NCI-H1092 treated with DMSO at 0.1 percent for 48 hours (cell line): ENCODE measurements at places on chromosomes 12 and 14.

- no peak for DNase-seq
Measured at GRCh38 chr14:32692441-32692840, 246.2 kb upstream of the NPAS3 start.

DNA sequence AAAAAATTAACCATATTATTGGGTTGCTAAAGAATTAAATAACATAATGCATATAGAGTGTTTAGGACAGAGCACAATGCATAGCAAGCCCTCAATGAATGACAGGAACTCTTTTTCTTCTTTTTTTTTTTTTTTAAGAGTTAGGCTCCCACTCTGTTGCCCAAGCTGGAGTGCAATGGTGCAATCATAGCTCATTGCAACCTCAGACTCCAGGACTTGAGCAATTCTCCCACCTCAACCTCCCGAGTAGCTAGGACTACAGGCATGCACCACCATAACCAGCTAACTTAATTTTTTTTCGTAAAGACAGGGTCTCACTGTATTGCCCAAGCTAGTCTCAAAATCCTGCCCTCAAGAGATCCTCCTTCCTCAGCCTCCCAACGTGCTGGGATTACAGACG, 20.5 kb upstream of the MTERF2 start:
- DNase-seq, result no peak

DNA sequence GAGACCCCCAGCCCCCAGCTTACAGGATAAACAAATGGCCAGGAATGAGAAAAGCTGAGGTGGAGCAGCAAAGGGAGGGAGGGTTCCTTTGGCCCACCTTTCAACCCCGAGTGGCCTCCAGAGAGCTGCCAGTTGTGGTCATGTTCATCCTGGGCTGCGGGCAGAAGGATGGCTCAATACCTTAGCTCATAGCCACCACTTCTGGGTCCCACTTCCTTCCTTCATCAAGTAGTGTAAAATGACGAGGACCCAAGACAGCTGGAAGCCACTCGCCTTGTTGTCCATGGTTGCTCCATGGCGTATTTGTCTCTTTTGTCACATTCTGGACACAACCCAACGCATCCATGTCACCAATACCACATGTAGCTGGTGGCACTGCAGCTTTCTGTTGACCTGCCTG, 24.2 kb downstream of the CRACR2A start:
- no peak for DNase-seq

DNA sequence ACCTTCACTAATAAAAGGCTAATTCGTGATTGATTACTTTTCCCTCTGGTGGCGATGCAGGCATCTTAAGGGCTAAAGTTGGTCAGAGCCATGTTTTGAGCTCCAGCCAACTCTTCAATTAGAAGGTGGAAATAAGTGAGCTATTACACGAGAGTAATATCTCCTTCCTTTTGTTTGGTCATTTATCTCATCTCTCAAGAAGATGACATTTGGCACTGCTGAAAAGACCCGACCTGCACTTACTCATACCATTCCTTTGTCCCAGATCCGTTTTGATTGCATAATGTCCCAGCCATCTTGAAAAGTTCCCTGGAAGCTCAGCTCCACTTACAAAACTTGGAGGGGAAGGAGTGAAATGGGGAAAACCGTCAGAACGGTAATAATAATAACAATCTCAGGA, 316.2 kb downstream of the VRK1 start:
- DNase-seq, result peak; percentile 7

- DNase-seq, result no peak
Measured at GRCh38 chr12:82149045-82149444, 209.1 kb downstream of the CCDC59 start.

- DNase-seq, result no peak
Measured at GRCh38 chr12:112214064-112214463, 88.7 kb downstream of the TRAFD1 start.

DNA sequence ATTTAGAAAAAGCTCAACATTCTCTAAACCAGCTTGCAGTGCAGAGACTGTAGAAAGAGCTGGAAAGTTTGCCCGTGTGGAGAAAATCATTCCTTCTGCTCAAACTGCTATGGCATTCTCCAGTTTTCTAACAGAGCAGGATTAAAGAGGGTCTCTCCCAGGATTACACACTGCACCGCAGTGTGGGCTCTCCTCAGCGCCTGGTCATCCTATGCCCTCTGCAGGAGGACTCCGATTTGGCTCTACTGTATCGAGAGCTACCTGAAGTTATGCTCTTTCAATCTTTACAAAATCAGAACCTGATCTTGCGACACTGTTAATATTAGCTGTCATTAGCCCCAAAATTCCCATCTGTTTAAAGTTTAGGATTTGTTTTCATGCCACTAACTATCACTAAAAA, 33.0 kb downstream of the BHLHE41 start:
- no peak for DNase-seq

- no peak for DNase-seq
Measured at GRCh38 chr14:23636317-23637211, at the start of gene DHRS2. Gene DHRS2, plus strand, starts transcription at chr14:23636364. Its CDS starts 2,501 bp downstream, at chr14:23638865.

GRCh38 chr12:2168808-2169207, 116.0 kb downstream of the CACNA1C start:
- no peak for DNase-seq

DNA sequence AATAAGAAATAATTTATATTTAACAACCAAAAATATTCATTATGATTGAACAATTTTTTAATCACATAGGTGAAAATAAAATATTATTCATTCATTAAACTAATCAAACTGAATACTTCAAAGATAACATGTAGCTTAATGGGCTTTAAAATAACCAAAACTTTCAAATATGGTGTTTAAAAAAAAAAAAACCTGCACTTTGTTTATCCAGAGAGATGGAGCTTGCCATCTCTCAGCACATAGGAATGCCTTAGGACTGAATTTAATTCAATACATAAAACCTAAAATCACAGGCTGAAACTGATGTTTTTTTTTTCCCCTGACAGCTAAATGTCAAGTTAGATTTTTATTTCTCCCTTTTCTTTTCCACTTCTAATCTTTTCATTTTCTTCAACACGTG, 14.4 kb upstream of the CCER1 start:
- no peak for DNase-seq

- DNase-seq, result no peak
Measured at GRCh38 chr12:32448586-32448985, 49.2 kb downstream of the FGD4 start.

DNA sequence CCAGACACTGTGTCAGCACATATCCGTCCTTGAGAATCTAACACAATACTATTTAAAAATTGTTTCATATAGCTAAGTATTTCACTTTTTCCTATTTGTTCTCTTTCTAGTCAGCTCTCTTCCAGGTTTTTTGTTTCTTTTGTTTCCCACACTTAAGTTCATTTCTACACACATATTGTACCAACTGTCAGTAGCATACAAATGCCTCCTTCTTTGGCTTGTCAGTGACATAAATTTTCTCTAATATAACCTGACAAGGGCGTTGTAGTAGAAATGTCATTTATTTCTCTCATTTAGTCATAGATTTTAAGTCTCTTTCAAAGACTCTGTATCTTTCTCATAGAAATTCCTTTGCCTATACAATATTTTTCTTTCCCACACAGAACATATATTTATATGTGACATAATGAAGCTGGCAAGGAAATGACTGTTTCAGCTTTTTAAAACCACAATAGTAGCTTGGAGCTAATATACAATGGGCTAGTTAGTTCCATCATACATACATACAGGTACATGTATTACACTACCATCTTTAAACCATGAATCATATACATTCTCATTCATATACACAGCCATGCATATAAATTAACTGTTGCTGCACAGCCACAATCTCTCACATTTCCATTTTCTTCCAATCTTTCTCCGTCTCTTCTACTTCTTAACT, 42.3 kb upstream of the EPS8 start:
- DNase-seq, result no peak

DNA sequence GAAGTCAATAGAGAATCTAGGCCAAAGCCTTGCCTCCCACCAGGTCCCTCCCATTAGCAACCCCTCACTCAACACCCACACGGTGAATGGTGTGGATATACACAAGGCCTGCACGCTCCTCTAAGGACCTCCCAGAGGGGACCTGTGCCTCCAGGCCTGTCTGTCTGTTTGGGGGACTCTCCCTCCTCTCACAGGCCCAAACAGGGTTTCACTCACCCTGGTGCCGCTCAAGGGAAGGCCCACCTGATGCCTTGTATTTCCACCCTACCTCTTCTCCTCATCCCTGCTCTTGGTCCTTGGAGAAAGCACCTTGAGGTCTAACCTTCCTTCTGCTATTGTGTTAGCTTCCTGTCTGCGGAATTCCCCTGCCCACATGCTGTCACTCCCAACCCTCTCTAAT, 4.4 kb downstream of the SDR9C7 start:
- no peak for DNase-seq

- no peak for DNase-seq
Measured at GRCh38 chr14:87575378-87575777, 417.6 kb downstream of the GALC start.

- no peak for DNase-seq
Measured at GRCh38 chr14:53027041-53027440, 76.2 kb upstream of the FERMT2 start.

DNA sequence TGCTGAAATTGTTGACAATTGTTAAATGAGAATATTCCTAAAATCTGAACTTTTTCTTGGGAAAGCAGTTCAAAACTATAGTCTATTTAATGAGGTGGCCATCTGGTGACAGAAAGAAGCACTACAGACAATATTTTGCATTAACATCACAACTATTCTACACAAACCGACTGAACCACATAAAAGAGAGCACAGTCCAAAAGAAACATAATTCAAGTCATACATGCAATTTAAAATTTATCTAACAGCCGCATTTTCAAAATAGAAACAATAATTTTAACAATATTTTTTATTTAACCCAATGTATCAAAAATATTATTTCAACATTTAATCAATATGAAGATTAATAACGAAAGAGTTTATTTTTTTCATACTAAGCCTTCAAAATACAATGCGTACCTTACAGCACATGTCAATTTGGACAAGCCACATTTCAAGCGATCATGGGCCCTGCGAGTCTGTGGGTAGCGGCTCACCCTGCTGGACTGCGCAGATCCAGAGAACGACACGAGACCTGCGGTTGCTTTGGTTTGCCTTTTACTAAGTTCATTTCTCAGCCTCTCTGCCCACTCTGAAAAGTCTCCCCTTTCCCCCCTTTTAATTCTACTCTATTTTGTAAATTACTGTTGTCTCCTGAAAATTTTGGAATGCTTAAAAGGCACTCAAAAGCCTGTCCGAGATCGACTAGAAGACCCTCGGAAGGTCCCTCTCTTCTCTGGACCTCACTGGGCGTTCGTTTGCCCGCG, 947 bp upstream of the LRRC9 start:
- DNase-seq, result peak; percentile 77

- no peak for DNase-seq
Measured at GRCh38 chr12:48061938-48062719, 43.8 kb downstream of the SENP1 start.

- peak; percentile 81 for DNase-seq
Measured at GRCh38 chr12:122963941-122964265, 2.4 kb downstream of the ABCB9 start.

GRCh38 chr12:94290353-94290752, 142.0 kb downstream of the PLXNC1 start:
- DNase-seq, result peak; percentile 2
